Thyroid gland (tissue), 4 donors: ENCODE measurements at places on chromosomes 1 and 21.

- DNase-seq = no peak
- no peaks in the 10 kb centered on the region for H3K4me1 ChIP-seq
- H3K27ac ChIP-seq = no peak overlapping the region
- no peak overlapping the region for H3K4me3 ChIP-seq
Measured at GRCh38 chr1:91513160-91513559, 12.5 kb downstream of the CDC7 start.

DNA sequence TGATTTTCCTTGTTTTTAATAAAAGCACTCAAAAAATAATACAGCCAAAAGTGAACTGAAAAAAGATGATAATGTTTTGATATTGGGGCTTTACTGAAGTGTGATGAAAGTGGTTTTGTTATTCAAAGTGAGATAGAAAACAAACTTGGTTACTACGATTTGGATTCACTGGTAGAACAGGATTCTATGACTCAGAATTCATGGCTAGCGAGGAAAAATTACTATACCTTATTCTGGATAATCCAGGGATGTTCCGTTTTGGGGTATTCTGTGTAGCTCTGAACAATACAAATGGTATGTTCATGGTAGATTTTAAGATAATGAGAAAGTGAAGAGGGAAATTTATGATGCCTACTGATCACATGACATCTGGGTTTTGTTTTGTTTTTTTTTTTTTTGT, 117.7 kb downstream of the NRDC start:
- no peak for DNase-seq
- no peaks in the 10 kb centered on the region for H3K36me3 ChIP-seq
- no peaks in the 10 kb centered on the region for H3K27me3 ChIP-seq
- H3K4me1 ChIP-seq = no peaks in the 10 kb centered on the region

GRCh38 chr1:43441166-43441893, 12.4 kb downstream of the HYI start:
- H3K36me3 ChIP-seq = peaks cover 56% of the 10 kb centered on the region
- no peak overlapping the region for H3K27ac ChIP-seq
- H3K4me1 ChIP-seq = no peaks in the 10 kb centered on the region
- H3K4me3 ChIP-seq = no peak overlapping the region
- DNase-seq = no peak
- H3K27me3 ChIP-seq = no peaks in the 10 kb centered on the region

DNA sequence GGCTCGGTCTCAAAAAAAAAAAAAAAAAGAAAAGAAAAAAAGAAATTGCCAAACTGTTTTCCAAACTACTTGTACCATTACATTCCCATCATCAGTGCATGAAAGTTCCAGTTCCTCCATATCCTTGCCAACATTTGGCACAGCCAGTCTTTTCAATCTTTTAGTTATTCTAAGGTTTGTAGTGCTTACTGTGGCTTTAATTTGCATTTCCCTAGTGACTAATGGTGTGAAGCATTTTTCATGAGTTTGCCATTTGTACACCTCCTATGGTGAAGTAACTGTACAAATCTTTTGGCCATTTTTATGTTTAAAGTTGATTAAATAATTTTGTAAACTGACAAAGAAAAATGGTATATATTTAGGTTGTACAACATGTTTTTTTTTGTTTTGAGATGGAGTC, 70.7 kb downstream of the DEGS1 start:
- H3K36me3 ChIP-seq = no peaks in the 10 kb centered on the region
- no peak for DNase-seq
- H3K4me3 ChIP-seq = no peak overlapping the region
- no peaks in the 10 kb centered on the region for H3K4me1 ChIP-seq
- no peaks in the 10 kb centered on the region for H3K27me3 ChIP-seq
- no peak overlapping the region for H3K27ac ChIP-seq

- H3K36me3 ChIP-seq = no peaks in the 10 kb centered on the region
- H3K27ac ChIP-seq = no peak overlapping the region
- DNase-seq = peak; percentile 70
- H3K4me3 ChIP-seq = no peak overlapping the region
Measured at GRCh38 chr1:6246497-6247467, 2.8 kb downstream of the HES3 start.

DNA sequence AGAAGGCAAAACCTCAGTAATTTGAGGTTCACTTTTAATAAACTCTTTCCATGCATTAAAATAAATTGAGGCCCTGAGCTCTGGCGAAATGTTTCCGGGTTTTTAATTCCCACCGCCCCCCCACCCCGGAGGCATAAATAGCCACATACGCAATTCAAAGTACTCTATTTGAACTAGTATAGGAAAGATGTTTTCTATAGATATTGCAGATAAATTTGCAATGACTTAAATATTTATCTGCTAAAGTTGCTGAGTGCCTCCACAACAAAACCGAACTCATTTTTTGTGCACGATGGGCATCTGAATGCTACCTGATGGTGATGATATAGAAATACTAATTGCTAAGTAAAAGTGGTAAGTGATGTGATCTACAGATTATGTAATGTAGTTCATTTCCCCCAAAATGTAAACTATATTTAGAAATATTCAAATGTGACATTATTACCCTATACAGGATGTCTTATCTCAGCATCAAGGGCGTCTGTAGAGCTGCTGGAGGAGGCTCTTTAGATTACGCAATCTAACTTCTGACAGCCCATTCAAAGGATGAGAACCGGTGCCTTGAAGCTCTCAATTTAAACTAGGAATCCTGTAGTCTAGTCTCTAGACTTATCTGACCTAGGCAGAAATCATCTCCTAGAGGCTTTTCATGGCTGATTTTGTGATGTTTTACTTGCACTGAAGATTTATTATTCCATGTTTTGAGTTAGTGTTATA, 8.5 kb downstream of the IRF2BP2 start:
- H3K4me1 ChIP-seq = peaks cover 49% of the 10 kb centered on the region
- no peaks in the 10 kb centered on the region for H3K27me3 ChIP-seq
- H3K36me3 ChIP-seq = no peaks in the 10 kb centered on the region
- no peak overlapping the region for H3K4me3 ChIP-seq
- H3K27ac ChIP-seq = peak overlapping the region; percentile 100
- no peak for DNase-seq
